ENCODE measurements at places on chromosomes 2 and 18. TPM values are rescaled to one million over a fixed set of nuclear protein-coding genes. Genes with fewer than 3 reads are reported as not detected.

The AKAIN1 gene
- total RNA-seq = not detected

The TRAPPC12 gene
- total RNA-seq = 38.7 TPM

The TRIP12 gene
- total RNA-seq = 130 TPM

The NYAP2 gene
- total RNA-seq = 1.0 TPM

The MAP3K19 gene
- 1.1 TPM for total RNA-seq

The TNFRSF11A gene
- total RNA-seq = 11.0 TPM

The CCBE1 gene
- total RNA-seq = 3.1 TPM

The SLC4A3 gene
- 1.8 TPM for total RNA-seq

The OTOS gene
- 0.50 TPM for total RNA-seq

The RAMP1 gene
- total RNA-seq = 134 TPM

The GRHL1 gene
- total RNA-seq = 10.9 TPM

The ITPRIPL1 gene
- 2.0 TPM for total RNA-seq

Measured in hepatocyte (in vitro differentiated cells).